ENCODE measurements at places on chromosomes 11 and 22. TPM values are rescaled to one million over a fixed set of nuclear protein-coding genes. Genes with fewer than 3 reads are reported as not detected.

Gene CENPM
- total RNA-seq = 6.0 TPM

Gene PARVG
- 6.7 TPM for total RNA-seq

Gene OR4C12
- not detected for total RNA-seq

DNA sequence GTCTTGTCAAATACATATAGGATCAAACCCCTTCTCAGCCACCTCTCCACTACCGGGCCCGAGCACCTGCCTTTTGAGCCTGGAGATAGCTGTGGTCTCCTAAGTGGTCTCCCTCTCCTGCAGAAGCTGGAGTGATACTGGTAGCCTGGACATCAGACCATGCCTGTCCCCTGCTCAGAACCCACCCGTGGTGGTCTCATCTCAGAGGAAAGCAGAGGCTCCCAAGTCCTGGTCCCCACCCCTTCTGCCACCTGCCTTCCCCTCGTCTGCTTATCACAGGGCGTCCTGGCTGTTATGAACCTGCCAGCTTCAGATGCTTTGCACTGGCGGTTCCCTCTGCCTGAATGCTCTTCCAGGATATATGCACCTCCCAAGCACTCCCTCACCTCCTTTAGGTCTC, 50.5 kb upstream of the EIF3D start:
- H3K4me3 ChIP-seq = no peak overlapping the region
- peaks cover 12% of the 10 kb centered on the region for H3K27me3 ChIP-seq
- H3K4me1 ChIP-seq = no peaks in the 10 kb centered on the region

- H3K36me3 ChIP-seq = no peaks in the 10 kb centered on the region
- H3K4me1 ChIP-seq = peaks cover 16% of the 10 kb centered on the region
- H3K27me3 ChIP-seq = no peaks in the 10 kb centered on the region
- peak; percentile 73 for DNase-seq
- H3K4me3 ChIP-seq = no peak overlapping the region
Measured at GRCh38 chr11:2306452-2306823, 4.6 kb downstream of the TSPAN32 start.

GRCh38 chr11:109237636-109238035, 184.4 kb upstream of the C11orf87 start:
- no peak overlapping the region for H3K4me3 ChIP-seq
- DNase-seq = no peak
- H3K4me1 ChIP-seq = no peaks in the 10 kb centered on the region
- no peaks in the 10 kb centered on the region for H3K36me3 ChIP-seq
- H3K27me3 ChIP-seq = no peaks in the 10 kb centered on the region
- no peak overlapping the region for H3K27ac ChIP-seq
